ENCODE measurements at places on chromosomes 6 and 20.

- DNase-seq: no peak
These were observed 59.6 kb downstream of the ANKRD60 start for GRCh38 chr20:58168843-58169242.

- no peak for DNase-seq
These were observed 159.1 kb downstream of the ZDHHC14 start for GRCh38 chr6:157539900-157540752.

DNA sequence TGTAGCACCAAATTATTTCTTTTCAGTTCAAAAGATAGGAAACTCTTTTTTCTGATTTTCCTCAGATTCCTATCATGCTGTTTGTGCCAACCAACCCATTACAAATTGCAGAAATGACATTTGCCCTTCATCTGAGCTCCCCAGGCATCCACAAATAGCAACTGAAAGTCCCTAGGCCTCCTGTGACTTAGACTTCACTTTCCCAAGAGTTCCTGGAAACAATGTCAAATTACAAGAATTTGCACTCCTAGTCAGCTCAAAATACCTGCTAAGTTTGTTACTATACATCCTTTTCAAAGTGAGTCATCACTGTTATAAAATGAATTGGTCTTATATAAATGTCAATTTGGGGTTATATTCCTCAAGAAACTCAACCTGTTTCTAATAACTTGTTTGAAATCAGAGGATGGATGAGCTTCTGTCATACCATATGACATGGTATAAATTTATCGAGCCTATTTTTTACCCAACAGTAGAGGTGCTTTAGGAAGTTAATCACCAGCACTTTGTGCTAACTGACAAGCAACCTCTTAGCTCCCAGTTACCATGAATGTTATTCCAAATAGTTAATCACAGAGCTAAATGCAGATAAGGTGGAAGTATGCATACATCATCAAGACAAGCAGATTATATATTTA, 256.5 kb downstream of the HACE1 start:
- DNase-seq: no peak

DNA sequence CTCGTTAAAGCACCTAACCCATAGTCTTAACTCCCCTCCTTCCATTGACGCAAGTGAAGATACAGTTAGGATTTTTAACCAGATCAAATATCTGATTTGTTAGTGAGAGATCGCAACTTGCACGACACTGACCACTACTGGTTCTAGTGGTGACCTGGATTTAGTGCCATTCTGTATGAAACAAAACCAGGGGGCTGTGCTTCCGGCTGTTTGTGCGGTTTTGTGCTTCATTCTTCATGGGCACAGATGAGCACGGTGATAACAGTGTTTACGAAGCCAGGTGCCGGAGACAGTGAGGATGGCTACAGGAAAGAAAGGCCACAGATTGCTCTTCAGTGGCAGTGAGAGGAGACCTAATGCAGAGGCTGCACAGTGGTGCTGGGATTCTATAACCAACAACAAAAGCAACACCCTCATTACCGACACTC, 75.5 kb downstream of the NOL4L start:
- DNase-seq: no peak

DNA sequence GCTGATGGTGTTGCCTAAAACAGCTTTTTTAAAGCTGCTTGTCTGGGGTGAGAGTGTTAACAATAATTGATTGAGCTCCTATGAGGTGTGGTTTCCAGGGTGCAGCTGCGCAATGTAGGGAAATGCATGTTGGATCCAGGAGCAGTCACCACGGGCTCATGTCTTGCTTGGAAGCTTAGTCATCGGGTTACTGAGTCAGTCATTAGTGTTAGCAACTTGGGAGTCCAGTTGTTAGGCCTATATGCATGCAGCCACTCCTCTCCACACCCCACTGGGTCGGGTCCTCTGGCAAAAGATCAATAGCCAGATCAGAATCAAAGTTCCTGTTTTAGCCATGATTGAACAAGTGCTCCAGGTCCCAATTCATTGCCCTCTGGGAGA, 271.7 kb upstream of the CHD6 start:
- DNase-seq: no peak

GRCh38 chr6:80227545-80228105, 121.2 kb downstream of the BCKDHB start:
- no peak for DNase-seq

- no peak for DNase-seq
These were observed 4.4 kb downstream of the PPP1R16B start for GRCh38 chr20:38809942-38810341.

DNA sequence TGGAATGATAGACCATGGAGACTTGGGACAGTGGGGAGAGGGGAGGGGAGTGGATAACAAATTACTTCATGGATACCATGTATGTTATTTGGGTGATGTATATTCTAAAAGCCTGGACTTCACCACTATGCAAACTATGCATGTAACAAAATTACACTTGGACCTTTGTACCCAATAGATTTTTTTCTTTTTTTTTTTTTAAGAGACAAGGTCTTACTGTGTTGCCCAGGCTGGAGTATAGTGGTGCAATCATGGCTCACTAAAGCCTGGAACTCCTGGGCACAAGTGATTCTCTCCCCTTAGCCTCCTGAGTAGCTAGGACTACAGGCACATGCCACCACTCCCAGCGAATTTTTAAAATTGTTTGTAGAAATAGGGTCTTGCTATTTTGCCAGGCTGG, 45.3 kb downstream of the RIPOR2 start:
- no peak for DNase-seq

DNA sequence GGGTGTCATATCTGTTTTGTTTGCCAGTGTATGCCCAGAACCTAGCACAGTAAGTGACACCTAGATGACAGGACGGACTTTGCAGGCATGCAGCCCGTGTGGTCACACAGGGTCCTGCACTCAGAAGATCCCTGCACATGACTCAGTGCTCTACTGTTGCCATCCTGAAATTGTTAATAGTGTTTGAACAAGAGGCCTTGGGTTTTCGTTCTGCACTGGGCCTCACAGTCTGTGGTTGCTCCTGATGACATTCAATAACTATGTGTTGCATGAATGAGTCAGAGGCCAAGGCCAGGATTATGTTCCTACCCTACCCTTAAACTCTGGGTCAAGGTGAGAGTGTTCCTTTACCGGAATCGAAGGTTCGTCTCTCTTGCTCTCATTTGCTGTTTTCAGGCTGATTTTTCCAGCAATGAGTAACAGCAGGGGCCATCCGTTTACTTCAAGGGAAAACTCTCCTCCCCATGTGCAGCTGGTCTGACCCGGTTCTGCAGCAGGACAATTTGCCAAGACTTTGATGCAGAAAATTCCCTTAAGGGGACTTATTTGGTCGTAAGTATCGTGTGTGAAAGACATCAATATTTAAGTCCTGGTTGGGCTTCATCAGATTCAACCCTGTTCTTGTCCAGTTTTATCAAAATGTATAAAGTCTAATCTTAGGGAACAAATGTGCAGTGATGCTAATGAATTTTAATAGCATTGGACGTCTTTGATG, 13.0 kb upstream of the PFDN4 start:
- no peak for DNase-seq

- DNase-seq: no peak
These were observed 32.6 kb downstream of the TFAP2B start for GRCh38 chr6:50851049-50851845.

DNA sequence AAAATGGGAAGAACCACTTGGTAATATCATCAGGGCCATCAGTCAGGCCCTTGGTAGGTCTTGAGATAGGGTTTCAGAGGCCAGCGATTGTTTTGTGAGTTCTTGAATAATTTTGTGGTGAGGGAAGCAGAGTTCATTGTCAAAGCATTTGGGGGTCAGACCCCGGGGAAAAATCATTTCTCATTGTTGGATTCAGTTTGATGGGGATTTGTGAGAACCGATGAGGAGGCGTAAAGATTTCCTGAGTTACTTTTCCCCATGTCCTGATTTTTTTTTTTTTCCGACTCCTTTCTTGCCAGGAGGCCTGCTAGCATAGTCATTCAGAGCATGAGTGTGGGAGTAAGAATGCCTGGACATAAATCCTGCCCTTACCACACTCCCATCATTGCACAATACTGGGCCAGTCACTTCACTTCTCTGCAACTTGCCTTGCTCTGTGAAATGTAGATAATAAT, 60.3 kb downstream of the TSHZ2 start:
- peak; percentile 96 for DNase-seq

- DNase-seq: no peak
These were observed 72.2 kb downstream of the ATXN1 start for GRCh38 chr6:16688984-16689636.

- DNase-seq: no peak
These were observed 24.0 kb upstream of the DDO start for GRCh38 chr6:110439356-110439755.

- DNase-seq: no peak
These were observed 50.5 kb downstream of the FHL5 start for GRCh38 chr6:96613291-96613999.

DNA sequence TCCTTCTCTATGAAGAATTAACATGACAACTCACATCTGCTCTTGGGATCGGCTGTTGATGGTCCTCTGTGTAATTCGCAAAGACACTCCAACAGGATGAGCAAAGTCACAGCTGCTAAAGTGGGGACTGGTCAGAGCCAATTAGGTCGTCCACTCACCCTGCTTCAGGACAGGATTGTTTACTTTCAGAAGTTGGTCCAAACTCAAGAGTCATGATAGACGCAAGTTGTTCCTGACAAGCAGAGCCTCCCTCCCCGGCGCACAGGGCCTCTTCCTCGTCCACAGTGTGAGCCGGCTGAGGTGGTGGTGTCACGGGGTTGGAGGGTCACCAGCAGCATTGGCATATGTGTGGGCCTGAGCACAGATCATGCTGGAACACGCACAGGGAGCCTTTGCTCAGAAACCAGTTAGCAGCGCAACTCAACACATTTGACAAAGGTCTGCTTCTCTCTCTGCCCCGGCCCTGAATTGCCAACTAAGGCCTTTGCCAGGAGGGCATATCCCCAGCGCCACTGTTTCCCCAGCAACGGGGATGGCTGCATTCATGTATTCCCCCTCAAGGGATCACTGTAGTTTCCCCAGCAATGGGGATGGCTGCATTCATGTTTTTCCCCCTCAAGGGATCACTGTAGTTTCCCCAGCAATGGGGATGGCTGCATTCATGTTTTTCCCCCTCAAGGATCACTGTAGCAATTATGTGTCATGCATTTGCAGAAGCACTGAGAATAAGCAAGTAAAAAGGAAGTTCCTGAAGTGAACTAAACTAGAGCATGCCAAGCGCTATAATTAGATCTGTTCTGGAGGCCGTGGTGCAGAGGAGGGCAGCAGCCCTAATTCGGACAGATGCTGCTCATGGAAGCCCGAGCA, 111.7 kb downstream of the THBS2 start:
- no peak for DNase-seq

DNA sequence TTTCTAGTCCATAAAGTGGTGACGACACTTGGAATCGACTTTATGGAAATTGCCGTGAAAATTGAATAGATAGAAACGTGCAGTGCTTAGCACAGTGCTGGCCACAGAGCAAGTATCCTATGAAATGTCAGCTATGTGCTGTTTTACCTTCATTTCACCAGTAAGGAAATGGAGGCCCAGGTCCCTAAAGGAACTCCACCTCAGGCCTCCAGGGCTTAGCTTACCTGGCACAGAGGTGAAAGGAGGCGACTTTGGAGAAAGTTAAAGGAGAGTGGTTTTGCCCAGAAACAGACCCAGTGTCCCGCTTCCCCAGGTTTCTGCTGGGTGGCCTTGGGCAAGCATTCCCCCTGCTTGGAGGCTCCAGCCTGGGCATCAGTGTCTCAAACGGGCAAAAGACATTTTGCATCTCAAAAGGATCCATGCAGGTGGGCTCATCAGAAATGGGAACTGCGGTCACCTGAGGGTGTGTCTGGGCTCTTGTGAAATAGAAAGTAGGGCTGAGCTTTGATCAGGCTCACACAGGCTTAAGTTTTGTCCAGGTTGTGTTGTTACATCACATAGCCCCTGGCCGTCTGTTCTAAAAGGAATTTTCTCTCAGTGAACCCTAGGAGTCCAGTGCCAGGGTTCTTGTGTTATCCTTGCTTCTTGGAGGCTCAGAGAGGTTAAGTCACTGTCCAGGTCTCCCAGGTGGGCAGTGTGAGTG, 6.8 kb upstream of the TULP1 start:
- no peak for DNase-seq

DNA sequence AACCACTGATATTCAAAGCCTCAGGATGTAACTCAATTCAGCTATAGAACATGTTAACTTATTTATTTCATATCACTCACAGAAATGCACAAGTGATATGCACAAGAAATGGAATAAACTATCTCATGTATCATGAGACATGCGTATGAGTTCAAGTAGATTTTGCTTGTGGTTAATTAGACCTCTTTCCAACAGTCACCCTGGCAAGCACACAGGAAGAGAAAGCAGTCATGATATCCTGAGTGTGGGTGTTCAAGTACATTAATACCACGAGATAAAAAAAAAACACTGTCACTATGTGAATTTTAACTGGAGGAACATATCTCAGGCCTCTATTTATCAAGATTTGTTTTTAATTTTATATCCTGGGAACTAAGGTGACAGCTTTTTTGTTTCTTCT, 64.2 kb downstream of the LAMP5 start:
- DNase-seq: no peak

GRCh38 chr6:71888756-71889340, 2.5 kb downstream of the RIMS1 start:
- DNase-seq: no peak

- DNase-seq: no peak
These were observed 3.4 kb downstream of the EYA4 start for GRCh38 chr6:133244519-133244918.

DNA sequence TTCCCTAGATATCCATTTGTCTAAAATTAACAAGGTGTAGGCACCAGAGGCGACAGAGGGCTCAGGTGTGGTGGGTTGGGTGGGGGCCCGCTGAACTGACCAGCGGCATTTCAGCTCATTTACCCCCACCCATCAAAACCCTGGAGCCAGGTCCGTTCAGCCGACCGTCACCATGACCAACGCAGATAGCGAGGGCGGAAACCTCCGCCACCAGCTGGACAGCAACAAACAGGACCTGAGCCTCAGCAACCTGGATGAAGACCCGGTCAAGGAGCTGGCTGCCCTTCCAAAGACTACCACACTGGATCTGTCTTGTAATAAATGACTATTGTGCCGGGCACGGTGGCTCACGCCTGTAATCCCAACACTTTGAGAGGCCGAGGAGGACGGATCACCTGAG, 120.8 kb upstream of the LGSN start:
- no peak for DNase-seq

DNA sequence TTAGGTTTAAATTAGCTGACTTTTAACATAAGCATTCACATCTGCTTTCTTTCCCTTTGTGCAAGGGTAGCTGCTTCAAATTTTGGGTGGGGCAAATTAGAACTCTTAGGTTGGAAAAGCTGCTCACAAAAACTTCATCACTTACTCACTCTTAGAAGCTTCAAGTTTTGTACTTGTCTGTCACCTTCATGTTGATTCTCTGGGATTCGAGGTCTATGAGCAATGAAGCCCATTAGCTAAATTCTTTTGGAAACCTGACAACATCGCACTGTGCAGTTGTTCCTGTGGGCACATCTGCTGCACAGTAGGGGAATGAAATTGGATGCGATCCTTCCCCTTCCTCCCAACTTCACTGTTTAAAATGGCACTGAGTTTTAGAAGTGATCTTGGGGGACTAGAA, 156.1 kb downstream of the UBE3D start:
- no peak for DNase-seq
